ENCODE measurements at places on chromosomes 7 and 10.

- H3K27ac ChIP-seq = no peak overlapping the region
- no peaks in the 10 kb centered on the region for H3K36me3 ChIP-seq
- DNase-seq = no peak
- H3K4me3 ChIP-seq = no peak overlapping the region
- no peaks in the 10 kb centered on the region for H3K4me1 ChIP-seq
Observed at GRCh38 chr10:70931168-70931815, 42.9 kb upstream of the PCBD1 start.

DNA sequence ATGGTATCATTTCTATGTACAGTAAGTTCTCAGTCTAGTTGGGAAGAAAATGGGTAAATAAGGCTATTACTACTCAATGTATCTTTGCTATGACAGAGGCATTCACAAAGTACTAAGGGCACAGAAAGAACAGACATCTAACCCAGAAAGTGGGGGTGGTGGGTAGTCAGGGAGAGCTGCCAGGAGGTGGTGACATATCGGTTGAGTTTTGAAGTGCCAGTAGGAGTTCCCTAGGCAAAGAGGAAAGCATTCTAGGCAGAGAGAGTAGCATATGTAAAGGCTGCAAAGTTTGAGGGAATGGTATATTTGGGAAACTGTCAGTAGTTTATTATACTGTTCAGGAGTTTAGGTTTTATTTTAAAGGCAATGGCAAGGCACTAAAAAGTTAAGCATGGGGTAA, 282.8 kb downstream of the PHTF2 start:
- no peak overlapping the region for H3K4me3 ChIP-seq
- no peaks in the 10 kb centered on the region for H3K36me3 ChIP-seq
- H3K27ac ChIP-seq = no peak overlapping the region
- H3K27me3 ChIP-seq = peaks cover 2% of the 10 kb centered on the region
- no peak for DNase-seq

GRCh38 chr7:42627626-42628025, 284.2 kb downstream of the C7orf25 start:
- H3K36me3 ChIP-seq = no peaks in the 10 kb centered on the region
- DNase-seq = no peak
- H3K27me3 ChIP-seq = peaks cover 6% of the 10 kb centered on the region
- no peak overlapping the region for H3K27ac ChIP-seq
- no peaks in the 10 kb centered on the region for H3K4me1 ChIP-seq
- no peak overlapping the region for H3K4me3 ChIP-seq

DNA sequence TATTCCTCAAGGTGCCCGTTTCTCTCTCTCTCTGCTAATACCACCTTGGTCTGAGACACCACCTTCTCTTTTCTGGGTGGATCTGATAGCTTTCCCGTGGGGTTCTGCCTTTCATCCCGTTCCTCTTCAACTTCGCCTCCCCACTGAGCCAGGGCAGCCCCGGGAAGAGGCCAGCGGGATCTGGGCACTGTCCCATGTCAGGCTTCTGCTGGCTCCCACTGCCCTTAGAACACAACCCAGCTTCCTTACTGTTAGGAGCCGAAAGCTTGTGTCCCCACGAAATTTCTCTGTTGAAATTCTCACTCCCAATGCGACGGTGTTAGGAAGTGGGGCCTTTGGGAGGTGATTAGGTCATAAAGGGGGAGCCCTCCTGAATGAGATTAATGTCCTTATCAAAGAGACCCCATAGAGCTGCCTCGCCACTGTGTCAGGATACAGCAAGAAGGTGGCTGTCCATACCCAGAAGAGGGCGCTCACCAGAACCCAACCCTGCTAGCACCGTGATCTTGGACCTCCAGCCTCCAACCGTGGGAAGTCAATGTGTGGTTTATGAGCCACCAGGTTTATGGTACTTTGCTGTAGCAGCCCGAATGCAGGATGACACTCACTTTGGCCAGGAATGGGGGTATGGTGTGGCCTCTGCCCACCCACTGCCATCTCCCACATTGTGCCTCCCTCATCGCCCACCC, 79.2 kb downstream of the CAMK1D start:
- H3K27ac ChIP-seq = no peak overlapping the region
- no peaks in the 10 kb centered on the region for H3K27me3 ChIP-seq
- H3K4me3 ChIP-seq = no peak overlapping the region
- H3K36me3 ChIP-seq = peaks cover 5% of the 10 kb centered on the region
- peaks cover 4% of the 10 kb centered on the region for H3K4me1 ChIP-seq

DNA sequence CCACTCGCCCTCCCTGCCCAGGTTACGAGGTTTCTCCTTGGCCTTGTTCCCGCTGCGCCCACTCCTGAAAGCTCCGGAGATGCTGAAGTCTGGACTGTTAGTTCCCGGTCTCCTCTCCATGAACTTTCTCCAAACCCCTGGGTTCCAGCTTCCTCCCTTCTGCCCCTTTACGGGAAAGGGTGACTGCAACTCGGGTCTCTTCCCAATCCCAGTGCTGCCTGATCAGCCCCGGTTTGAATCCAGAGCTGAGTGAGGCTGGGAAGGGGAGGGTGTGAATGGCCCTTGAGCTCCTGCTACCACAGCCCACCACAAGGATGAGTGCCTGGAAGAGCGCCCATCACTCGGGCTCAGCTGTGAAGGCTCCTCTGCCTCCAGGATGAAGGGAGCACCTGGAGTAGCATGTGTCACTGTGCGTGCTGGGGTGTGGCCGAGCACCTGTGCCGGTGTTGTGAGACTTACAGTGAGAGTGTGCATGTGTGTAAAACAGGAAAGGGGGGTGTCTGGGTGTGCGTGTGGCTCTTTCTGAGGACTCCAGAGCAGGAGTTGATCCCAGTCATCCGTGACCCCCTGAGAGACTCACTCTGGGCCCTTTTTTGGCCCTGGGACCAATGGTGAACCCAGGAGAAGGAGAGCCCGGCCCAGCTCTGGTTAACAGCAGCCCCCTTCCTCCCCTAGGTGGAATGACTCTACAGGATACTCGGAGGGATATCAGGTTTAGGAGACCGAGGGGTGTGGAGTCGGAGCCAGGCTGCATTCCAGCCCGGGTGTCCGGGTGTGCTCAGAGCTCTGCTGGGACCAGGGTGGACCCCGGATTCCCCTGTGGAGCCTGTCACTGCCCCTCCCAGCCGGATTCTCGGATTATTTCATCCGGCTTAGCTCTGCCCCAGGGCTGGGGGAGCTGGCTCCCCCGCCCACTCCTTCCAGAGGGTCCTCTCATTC, 1.1 kb upstream of the ZNF467 start:
- no peak for DNase-seq
- no peak overlapping the region for H3K27ac ChIP-seq
- H3K4me3 ChIP-seq = peak overlapping the region; percentile 46
- no peaks in the 10 kb centered on the region for H3K27me3 ChIP-seq
- H3K4me1 ChIP-seq = peaks cover 6% of the 10 kb centered on the region

GRCh38 chr10:69496352-69497230, 45.3 kb downstream of the TSPAN15 start:
- no peak for DNase-seq
- no peaks in the 10 kb centered on the region for H3K36me3 ChIP-seq
- H3K27me3 ChIP-seq = no peaks in the 10 kb centered on the region
- H3K27ac ChIP-seq = no peak overlapping the region
- no peak overlapping the region for H3K4me3 ChIP-seq
- H3K4me1 ChIP-seq = peaks cover 4% of the 10 kb centered on the region

GRCh38 chr10:59126261-59126660, 50.2 kb upstream of the PHYHIPL start:
- no peaks in the 10 kb centered on the region for H3K27me3 ChIP-seq
- H3K4me3 ChIP-seq = no peak overlapping the region
- no peaks in the 10 kb centered on the region for H3K36me3 ChIP-seq
- no peak for DNase-seq

DNA sequence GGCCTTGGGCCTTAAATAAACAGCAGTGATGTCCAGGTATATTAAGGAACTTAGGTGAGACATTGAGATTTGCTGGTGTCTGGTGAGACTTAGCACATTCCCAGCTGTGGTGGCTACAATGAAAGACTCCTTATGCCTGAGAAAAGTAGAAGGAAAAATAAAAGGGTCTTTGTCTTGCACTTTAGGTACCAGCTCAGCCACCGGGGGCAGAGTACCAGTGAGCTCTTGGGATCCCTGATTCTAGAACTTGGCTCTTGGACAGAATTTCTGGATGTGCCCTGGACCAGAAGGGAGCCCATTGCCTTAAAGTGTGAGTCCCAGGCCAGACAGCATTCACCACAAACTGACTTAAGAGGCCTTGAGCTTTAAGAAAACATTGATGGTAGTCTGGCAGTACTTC, 1038.7 kb downstream of the SORCS3 start:
- no peak overlapping the region for H3K4me3 ChIP-seq
- H3K36me3 ChIP-seq = no peaks in the 10 kb centered on the region
- DNase-seq = no peak
- H3K27ac ChIP-seq = no peak overlapping the region
- H3K27me3 ChIP-seq = peaks cover 6% of the 10 kb centered on the region
- no peaks in the 10 kb centered on the region for H3K4me1 ChIP-seq

- H3K4me1 ChIP-seq = no peaks in the 10 kb centered on the region
- H3K27ac ChIP-seq = no peak overlapping the region
- H3K27me3 ChIP-seq = peaks cover 5% of the 10 kb centered on the region
- no peak for DNase-seq
Observed at GRCh38 chr10:89867964-89868363, 166.6 kb downstream of the KIF20B start.

- DNase-seq = no peak
- no peaks in the 10 kb centered on the region for H3K36me3 ChIP-seq
- H3K4me3 ChIP-seq = no peak overlapping the region
- no peak overlapping the region for H3K27ac ChIP-seq
- no peaks in the 10 kb centered on the region for H3K27me3 ChIP-seq
Observed at GRCh38 chr10:13924040-13924725, 337.4 kb downstream of the PRPF18 start.

DNA sequence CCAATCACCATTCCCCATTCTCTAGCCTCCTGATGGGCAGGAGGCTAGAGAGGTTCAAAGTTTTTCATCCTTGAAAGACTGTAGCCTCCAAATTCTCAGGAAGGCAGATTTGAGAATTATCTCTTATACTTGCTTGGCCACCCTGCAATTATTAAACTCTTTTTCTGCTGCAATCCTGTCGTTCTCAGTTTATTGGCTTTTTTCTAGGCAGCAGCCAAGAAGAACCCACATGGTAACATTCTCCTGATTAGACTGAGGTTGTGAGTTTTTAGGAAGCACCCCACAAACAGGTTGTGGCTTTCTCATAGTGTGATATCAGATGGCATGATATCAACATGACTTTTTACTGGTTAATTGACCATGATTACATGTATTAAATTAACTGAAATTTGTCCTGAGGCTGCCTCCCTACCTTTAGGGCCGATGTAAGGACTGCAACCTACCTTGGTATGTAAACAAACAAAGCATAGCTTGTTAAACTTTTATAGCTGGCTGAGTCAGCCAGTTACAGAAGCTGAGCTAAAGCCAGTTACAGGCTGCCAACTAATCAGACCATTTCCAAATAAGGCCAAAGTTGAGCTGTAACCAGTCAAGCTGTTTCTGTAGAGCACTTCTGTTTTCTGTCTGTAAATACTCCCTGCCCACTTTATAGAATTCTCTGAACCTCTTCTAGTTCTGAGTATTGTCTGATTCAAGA, 3.2 kb upstream of the ZNF248 start:
- H3K27ac ChIP-seq = no peak overlapping the region
- peaks cover 8% of the 10 kb centered on the region for H3K4me1 ChIP-seq
- no peak for DNase-seq
- H3K27me3 ChIP-seq = no peaks in the 10 kb centered on the region
- H3K4me3 ChIP-seq = no peak overlapping the region

Data from activated naive CD4-positive, alpha-beta T cell treated with anti-CD3 and anti-CD28 coated beads for 36 hours (primary cell).